H9 (cell line): ENCODE measurements at places on chromosomes 4 and X.
A peak's percentile ranks its signal among the peaks of the same experiment; 100 is the strongest.

DNA sequence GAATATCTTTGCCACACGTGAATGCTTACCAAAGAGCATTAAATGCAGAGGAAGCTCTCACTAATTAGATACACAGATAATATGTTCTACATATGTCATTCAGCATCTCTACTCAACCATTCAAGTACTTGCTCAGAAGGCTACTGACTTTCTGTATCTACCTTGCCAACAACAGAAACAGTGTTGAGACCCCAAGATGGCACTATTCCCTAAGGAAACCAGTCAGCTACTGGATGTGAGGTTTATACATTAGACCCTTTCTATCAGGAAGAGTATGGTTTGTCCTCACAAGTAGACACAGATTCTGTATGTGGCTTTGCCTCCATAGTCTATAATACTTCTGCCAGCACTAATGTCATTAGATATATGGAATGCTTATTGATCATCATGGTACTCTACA is 443.9 kb upstream of the INTU start:
- no peak for DNase-seq

DNA sequence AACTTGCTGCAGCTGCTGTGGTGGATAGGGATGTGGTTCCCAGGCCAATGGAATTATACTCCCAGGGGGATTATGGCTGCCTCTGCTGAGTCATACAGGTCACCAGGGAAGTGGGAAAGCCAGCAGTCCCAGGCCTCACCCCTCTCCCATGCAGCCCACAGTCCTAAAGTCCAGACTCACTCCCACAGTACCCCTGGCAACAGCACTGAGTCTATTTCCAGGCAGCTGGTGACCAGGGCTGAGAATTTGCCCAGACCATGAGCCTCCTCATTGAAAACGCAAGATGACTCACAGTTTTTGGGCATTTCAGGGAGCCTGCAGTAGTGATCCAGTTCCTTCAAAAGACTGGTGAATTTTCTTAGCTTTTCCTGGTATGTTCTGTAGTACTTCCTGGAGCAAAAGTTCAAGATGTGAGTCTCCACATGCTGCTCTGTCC is 137.6 kb downstream of the NPNT start:
- no peak for DNase-seq

DNA sequence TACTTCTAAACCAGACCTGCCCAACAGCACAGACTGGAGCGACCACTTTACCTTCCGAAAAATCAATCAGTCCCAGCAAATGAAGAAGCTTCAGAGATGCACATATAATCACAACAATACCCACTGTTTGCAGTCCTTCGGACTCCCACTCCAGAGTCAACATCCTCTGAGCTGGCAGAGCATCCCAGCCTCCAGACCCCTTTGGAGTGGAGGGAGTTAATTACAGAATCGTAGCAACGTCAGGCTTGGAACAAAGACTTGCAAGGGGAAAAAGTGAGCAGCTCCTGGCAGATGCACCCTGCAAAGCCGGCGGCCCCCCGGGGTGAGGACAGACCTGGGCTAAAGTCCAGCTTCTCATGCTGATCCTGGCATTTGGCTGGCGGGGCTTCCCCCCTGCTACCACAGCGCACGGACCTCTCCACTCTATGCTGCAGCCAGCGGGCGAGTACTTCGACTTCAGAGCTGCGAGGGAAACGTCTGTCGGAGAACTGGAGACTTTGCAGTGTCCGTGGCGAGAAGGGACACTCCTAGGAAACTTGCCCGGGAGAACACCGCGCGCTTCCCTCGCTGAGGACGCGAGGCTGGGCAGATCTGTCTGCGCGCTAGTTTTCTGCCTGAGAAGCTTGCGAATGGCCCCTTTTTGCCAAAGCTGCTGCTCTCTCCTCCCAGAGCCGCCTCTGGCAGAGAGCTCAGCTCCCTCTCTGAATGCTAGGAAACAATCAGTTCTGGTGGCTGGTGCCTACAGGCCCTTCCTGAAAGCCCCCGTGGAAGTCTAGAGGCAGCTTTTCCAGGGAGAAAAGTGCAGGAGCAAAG is 283.7 kb downstream of the PACRGL start:
- DNase-seq = peak; percentile 38

DNA sequence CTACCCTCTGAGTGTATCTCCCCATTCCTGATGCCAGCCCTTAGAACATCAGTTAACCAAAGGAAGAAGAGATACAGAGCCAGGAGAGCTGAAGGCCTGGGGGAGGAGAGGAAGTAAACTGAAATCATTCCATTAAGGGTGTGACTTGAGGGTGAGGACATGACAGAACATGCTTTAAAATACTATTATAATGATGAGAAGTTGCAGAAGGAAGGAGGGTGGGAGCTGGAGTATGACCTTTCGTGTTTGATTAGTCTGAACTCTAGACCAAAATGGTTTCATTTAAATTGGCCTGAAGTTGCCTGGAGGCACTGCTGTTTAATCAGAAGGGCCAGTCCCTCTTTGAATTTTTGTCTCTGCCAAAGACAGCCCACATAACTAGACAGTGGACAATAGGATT is 11.4 kb downstream of the INTS6L start:
- no peak for DNase-seq

DNA sequence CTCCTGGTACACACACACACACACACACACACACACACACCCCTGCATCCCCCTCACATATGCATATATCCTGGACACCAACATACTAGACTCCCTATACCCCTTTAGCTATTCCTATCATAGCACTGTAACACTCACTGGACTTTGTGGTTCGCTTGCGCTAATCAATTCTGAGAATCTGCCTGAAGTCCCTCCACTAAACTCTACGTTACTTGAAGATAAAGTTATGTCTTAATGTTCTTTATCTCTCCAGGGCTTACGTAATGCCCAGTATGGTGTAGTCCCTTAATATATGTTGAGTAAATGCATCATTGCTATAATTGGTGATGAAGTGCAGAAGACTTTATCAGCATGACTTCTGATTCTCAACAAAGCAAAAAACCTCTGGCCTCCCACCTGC is 32.3 kb downstream of the PTCHD1 start:
- DNase-seq = no peak

GRCh38 chr4:153963216-153963615 is 174.3 kb upstream of the SFRP2 start:
- DNase-seq = no peak

- DNase-seq = peak; percentile 46
Observed at GRCh38 chrX:68894513-68895340, 65.9 kb downstream of the EFNB1 start.

- DNase-seq = peak; percentile 80
Observed at GRCh38 chr4:152850377-152850776, 70.6 kb downstream of the ARFIP1 start.

DNA sequence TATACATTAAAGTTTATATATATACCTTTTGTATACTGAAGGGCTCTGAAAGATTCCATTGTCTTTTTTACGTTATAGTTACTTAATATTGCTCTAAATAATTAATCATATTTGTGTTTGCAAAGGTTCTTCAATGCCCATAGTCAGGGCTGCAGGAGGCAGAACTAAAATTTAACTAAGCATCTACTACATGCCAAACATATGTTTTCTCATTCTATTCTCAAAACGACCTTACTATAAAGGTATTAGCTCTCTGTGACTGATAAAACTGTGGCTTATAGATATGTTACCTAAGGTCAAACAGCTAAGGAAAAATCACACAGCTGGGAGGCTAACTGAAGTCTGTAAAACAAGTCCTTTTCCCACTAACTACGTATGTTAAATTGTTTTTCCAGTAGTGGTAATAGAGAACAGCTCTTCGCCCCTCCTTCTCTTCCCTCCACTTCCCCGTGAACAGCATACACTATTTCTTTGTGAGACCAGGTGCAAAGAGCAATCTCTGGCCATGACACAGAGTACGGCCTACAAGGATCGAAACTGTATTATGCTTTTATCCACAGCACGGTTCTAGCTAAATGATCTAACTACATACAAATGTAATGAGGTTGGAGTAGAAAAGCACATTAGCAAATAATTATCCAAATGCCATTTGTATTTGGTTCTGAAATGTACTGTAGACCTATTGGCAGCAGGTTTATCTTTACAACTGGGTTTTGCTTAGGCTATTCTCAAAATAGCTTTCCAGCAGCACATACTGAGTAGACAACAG is 1.7 kb downstream of the CNOT6L start:
- no peak for DNase-seq

DNA sequence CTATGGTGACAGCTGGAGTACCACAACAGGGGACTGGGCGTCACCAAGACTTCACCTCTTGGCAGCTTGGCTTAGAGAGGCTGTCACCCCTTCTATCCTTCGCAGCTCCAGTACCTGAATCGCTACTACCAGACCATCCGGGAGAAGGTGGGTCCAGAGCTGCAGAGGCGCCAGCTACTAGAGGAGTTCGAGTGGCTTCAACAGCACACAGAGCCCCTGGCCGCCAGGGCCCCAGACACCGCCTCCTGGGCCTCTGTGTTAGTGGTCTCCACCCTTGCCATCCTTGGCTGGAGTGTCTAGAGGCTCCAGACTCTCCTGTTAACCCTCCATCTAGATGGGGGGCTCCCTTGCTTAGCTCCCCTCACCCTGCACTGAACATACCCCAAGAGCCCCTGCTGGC is 11.6 kb upstream of the SASH3 start:
- DNase-seq = no peak

DNA sequence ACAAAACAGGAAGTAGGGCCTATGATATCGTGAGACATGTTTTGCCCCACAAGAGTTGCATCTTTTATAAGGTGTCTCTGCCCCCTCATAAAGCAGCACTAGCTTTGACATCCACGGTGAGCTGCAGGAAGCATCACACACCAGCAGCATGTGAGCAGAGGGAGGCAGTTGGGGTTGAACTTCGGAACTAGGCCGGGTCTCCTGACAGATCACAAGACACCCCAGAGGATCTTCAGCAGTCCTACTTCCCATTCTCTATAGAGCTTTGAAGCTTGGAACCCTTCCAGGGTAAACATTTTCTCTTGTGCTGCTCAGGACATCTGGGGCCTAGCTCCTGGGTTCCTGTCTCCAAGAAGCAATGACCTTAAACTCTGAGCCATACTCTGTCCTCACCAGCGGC is 27.5 kb downstream of the YY2 start:
- DNase-seq = no peak

DNA sequence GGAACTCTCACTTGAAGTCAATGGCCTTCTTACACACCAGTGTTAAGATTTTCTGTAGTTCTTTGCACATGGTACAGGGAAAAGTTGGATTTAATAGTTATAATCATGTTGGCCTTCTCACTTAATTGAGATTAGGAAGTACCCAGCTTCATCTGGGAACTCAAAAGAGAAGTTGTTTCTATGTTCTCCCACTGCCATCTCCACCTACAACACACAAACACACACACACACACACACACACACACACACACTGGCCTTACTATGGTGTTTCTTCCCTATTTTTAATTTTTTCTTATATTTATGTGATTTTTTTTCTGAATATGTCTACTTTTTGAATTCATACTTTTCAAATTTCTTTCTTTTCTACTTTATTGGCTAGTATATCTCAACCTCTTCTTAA is 10.0 kb upstream of the CHIC2 start:
- DNase-seq = no peak

DNA sequence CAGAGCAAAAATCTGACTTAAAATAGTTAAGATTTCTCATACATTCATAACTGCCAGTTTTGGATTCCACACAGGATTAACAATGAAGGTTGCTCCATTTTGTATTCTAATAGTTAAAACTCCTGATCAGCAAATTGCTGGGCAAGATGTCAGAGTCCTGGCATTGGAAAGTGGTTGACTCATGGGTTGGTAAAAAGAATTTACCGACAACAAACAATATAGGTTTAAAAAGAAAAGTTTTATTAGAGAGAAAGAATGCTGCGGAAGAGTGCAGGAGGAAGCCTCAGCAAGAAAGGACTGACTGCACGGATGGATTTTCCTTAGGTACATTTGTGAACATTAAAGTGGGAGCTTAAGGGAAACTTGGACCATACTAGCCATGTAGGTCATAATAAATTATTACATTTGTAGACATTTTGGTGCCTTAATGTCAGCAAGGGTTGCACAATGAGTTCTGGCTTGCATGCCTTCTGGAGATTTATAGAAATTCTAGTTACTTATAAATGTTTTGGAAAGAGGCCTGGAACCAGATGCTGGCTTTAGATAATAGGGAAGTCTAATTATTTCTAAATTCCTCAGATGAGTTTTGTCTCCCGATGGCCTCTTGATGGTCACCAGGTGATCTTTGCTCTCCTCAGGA is 25.4 kb upstream of the IL2 start:
- no peak for DNase-seq

DNA sequence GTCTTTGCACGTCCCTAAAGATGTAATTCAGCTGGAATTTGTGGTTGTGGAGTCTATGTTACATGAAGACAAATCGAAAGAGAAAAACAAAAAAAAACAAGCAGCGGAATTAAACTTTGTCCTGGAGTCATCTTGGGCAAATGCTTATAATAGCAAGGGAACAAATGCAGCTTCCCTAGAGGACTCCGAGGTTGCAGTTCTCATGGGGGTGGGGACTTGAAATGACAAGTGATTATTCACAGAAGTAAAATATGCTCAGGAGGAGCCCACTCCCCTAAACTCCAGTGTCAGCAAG is 362.4 kb downstream of the ARHGAP24 start:
- DNase-seq = no peak

- no peak for DNase-seq
Observed at GRCh38 chr4:68264875-68265565, 19.5 kb upstream of the TMPRSS11B start.

DNA sequence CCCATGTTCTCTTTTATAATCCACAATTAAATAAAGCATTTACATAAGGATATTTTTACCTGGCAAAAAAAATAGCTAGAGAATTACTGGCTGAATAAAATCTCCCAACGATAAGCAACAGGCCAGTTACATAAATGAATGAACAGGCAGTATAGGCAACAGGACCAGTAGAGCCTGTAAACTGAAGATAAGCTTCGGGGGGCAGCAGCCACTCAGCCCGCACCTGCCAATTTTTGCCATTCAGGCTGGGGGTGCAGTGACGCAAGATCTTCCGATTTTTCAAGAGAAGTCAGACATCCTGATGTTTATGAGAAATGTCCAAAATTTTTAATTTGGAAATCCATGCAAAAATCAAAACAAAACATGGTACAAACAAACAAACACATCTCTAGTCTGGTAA is 49.0 kb upstream of the CDKN2AIP start:
- DNase-seq = no peak

GRCh38 chrX:97389761-97390192 is 506.1 kb downstream of the RPA4 start:
- no peak for DNase-seq

DNA sequence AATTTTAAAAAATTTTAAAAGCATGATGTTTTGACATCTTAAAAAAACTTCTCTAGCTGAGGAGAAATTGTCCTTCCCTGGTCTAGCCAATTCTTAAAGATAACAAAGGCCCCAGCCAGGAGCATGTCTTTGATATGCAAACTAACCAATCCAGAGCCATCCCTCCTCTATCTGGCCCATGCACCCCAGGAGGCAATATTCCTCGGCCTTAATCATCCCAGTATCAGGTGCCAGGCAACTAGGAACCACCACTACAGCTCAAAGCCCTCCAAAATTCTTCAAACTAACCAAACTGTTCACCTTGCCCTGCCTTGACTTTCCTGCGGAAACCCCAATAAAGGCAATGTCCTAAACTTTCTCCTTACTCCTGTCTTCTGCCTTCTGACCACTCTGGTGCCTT is 97.8 kb upstream of the USP9X start:
- DNase-seq = no peak

- no peak for DNase-seq
Observed at GRCh38 chr4:107319386-107319785, 283.3 kb upstream of the DKK2 start.

GRCh38 chr4:173821876-173822275 is 291.8 kb upstream of the HAND2 start:
- DNase-seq = no peak

- DNase-seq = no peak
Observed at GRCh38 chrX:141936080-141936479, 32.4 kb downstream of the MAGEC1 start.
